Activated naive CD8-positive, alpha-beta T cell treated with anti-CD3 and anti-CD28 coated beads, Interleukin-2, amount 10 ng/mL, durations not matched to agents 7 days and 5 days (primary cell): ENCODE measurements at places on chromosomes 16 and 17. TPM values are rescaled to one million over a fixed set of nuclear protein-coding genes. Genes with fewer than 3 reads are reported as not detected.

Gene STAC2
- not detected for total RNA-seq

DNA sequence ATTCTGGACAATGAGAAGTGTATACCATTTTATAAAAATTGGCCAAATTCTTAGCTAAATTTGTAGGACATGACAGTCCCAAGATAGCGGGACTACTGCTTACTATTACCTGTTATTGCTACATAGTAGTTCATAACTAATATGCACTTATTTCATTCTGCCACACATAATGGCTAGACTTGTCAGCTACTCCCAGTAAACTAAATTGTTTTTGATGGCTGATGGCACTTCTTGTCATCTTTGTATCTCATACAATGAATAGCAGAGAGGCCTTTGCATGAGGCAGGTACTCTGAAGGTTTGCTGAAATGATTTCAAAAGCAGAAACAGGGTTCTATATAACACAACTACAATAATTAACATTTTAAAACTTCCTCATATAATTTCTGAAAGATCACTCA is 44.0 kb downstream of the ITFG1 start:
- DNase-seq, result no peak

DNA sequence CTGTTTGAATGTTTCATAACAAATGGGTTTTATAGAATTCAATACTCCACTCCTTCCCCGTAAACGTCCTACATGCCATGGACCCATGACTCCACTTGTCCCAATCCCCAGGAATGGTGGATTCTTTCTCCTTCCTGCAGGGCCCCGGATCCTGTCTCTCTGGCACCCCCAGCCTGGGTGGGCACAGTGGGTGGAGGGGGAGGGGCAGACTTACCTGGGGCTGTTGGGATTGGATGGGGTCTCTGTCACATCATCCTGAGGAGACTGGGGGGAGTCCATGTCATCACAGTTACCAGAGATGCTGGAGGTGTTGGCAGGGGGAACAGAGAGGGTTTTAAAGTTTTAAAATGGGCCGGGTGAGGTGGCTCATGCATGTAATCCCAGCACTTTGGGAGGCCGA is 13.2 kb downstream of the TRPV3 start:
- no peak for DNase-seq

GRCh38 chr16:86919078-86919477 is 340.7 kb downstream of the FOXL1 start:
- DNase-seq, result no peak

DNA sequence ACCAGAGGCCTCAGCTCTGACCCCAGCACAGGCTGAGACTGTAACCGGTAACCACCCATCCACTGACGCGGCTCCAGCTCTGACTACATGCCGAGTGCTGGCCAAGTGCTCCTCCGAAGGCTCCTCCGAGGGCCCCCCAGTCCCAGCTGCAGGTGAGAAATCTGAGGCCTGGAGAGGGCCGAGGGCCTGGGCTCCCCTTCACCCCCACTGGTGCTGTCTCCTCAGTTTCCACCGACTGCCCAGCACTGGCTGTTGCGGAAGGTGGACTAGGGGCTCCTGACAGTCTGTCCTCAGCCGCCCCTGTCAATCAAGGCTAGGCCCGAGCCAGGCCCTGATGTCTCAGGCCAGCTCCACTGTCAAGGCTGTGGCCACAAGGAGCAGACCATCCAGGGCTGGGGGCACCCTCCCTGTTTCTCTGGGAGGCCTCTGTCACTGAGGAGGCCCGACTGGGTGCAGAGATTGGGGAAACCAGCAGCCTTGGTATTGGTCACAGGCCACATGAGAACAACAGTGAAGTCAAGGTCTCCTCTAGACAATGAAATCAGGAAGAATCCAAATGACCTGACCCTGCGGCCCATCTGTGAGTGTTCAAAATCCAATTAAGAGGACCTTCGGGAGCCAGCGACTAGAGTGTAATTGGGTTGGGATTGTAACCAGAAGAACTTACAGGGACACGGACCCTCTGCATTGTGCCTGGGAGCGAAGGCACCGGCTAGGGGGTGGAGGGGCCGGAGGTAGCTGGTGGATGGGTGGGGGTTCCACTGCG is 5.1 kb downstream of the TMEM235 start:
- DNase-seq, result no peak

DNA sequence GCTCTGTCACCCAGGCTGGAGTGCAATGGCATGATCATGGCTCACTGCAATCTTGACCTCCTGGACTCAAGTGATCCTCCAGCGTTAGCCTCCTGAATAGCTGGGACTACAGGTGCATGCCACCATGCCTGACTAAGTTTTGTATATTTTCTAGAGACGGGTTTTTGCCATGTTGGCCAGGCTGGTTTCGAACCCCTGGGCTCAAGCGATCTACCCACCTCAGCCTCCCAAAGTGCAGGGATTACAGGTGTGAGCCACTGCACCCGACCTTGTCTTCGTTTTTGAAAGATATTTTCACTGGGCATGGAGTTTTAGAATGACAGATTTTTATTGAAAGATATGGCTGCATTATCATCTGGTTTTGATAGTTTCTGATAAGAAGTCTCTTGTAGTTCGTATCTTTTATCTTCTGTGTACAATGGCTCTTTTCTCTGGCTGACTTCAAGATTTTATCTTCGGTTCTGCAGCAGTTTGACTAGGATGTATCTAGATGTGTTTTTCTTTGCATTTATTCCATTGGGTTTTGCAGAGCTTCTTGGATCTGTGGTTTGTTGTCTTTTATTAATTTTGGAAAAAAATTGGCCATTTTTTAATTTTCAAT is 14.6 kb downstream of the ADGRG5 start:
- no peak for DNase-seq

GRCh38 chr16:9095656-9096397 is 4.4 kb downstream of the HAPSTR1 start:
- no peak for DNase-seq

DNA sequence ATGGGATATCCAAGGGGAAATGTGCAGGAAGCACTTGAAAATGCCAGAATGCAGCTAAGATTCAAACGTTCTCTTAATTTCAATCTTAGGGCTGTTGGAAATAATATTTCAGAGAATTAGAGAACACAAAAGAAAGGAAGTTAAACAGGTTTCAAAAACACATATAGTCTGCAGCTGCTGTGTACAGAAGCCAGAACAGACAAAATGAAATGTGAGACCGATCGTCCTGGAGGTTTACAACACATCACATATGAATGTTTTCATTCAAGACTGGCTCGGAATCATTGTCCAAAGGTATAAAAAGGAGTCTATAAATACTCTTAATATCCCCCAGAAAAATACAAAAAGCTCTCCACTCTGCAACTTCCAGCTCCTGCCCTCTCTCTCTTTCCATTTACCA is 14.3 kb downstream of the CYTH1 start:
- no peak for DNase-seq

DNA sequence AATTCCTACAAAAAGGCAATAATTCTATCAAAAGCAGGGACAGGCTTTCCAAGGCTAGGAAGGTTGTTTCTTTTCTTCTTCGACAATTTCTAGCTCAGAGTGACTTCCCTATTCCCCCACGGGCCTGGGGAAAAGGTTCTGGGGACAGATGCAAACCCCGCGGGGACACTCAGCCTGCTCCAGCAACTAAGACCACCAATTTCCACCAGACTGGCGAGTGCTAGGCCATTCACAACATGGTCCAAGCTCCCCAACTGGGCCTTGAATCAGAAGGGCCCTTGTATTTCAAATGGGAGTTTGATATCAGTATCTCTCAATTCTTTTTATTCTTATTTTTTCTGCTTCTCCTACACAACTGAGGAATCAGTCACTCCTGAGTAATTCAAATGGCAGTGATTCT is 86.7 kb downstream of the USP31 start:
- no peak for DNase-seq

DNA sequence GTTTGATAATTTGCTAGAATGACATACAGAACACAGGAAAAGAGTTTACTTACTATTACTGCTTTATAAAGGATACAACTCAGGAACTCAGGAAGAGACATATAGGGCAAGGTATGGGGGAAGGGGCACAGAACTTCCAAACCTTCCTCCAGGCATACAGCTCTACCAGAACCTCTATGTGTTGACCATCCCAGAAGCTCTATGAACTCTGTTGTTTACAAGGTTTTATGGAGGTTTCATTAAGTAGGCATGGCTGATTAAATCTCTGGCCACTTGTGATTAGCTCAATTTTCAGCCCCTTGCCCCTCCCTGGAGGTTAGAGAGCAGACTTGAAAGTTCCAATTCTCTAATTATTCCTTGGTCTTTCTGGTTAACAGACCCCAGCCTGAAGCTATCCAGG is 60.2 kb upstream of the C17orf78 start:
- no peak for DNase-seq

- peak; percentile 62 for DNase-seq
Observed at GRCh38 chr17:35969558-35970380, 11.5 kb downstream of the CCL16 start.

Gene STAT5A
- total RNA-seq, result 125 TPM

- no peak for DNase-seq
Observed at GRCh38 chr17:10305398-10305797, 67.4 kb downstream of the MYH13 start.
